ENCODE measurements at places on chromosomes 3 and 15.
A peak's percentile ranks its signal among the peaks of the same experiment; 100 is the strongest.

DNA sequence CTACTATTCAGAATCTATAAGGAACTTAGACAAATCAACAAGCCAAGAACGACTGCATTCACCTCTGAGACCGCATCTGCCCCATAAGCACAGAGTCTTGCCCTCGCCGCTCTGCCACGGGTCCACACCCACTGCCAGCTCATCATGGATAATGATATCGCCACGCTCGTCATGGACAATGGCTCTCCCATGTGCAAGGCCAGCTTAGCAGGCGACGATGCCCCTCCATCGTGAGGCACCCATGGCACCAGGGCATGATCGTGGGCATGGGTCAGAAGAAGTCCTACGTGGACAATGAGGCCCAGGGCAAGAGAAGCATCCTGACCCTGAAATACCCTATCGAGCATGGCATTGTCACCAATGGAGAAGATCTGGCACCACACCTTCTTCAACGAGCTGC is 92.1 kb upstream of the FXR1 start:
- no peak for DNase-seq

DNA sequence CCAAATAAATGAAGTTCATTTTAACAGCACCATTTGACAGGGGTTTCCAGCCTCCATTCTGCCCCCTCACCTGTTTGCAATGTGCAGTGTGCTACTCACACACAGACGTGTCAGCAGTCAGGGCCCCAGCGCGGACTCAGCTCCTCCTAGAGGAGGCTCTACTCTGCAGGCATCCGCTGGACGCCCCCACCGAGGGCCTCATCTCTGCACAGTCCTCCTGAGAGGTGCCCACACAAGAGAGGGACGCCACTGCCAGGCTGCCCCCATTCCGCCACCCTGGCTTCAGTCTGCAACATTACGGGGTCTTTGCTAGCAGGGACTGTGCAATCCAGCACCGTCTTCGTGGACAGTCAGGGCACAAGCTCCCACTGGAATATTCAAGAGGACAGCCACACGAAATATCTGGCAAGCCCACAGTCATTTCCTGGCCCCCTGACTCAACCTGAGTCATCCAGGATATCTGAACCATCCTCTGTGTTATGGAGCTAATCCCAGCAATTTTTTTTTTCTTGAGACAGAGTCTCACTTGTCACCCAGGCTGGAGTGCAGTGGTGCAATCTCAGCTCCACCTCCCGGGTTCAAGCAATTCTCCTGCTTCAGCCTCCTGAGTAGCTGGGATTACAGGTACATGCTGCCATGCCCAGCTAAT is 255.0 kb downstream of the OCA2 start:
- DNase-seq = no peak

DNA sequence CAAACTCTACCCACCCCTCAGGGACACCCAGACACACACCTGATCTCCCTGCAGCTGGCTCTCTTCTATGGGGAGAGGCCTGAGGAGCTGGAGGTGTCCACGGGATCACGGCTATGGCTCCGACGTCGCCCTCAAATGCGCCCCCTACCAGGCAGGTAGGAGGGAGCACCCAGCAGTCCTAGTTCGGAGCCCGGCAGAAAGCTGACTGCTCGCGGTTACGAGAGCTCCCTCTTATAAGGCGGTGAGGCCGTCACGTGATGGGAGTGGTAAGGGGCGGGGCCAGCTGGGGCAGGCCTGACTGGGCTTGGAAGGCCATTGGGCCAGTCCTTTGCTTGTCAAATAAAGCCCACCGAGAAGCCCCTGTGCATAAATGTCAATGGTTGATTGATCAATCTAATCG is at the start of gene PRR20G:
TSS of gene PRR20G (minus strand) at position 207 of the 400 bp plus-strand sequence. CDS start 681 bp downstream, outside the sequence.
- no peak for DNase-seq

GRCh38 chr15:47412136-47412535 is 305.2 kb upstream of the SEMA6D start:
- no peak for DNase-seq

- DNase-seq = no peak
Observed at GRCh38 chr3:101230618-101231017, 89.8 kb downstream of the IMPG2 start.

- DNase-seq = no peak
Observed at GRCh38 chr3:189698811-189699210, 67.6 kb downstream of the TP63 start.

DNA sequence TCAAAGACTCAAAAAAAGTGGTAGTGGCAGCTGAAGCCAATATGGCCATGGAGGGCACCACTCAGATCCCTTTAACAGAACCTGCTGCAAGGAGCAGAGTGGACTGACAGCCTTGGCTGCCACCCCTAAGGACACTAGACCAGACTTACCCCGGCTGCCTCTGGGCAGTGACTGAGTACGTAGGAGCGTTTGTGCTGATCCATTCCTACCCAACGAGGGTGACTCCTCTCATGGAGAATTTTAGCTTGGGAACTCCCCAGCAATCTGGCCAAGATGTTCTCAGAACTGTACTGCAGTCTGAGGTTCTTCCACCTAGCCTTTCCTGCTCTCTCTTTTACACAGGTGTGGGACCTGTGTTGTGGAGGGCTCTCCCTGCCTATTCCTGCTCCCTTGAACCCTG is 22.1 kb downstream of the CLEC3B start:
- DNase-seq = no peak

DNA sequence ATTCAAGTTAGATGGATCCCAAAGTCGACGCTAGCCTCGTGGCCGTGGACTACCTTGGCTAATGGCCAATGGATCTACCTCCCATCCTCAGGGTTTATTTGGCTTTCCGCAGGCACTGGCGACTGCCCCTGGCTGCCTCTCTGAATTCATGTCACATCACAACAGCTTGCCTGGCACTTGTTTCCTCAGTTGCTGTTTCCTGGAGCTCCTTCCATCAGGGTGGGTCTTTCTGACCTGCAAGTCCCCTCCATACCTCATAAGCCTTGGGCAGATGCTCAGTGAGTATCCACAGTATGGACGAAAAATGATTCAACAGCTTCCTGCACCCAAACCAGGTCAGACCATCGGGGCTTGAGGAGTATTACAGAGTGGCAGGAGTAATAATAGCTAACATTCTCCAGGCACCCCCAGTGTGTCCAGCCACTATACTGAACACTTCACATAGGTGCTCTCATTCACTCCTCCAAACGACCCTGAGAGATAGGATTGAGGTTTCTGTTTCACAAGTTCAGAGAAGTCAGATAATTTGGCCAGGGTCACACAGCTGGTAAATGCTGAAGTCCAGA is 311.5 kb downstream of the TLE3 start:
- no peak for DNase-seq

DNA sequence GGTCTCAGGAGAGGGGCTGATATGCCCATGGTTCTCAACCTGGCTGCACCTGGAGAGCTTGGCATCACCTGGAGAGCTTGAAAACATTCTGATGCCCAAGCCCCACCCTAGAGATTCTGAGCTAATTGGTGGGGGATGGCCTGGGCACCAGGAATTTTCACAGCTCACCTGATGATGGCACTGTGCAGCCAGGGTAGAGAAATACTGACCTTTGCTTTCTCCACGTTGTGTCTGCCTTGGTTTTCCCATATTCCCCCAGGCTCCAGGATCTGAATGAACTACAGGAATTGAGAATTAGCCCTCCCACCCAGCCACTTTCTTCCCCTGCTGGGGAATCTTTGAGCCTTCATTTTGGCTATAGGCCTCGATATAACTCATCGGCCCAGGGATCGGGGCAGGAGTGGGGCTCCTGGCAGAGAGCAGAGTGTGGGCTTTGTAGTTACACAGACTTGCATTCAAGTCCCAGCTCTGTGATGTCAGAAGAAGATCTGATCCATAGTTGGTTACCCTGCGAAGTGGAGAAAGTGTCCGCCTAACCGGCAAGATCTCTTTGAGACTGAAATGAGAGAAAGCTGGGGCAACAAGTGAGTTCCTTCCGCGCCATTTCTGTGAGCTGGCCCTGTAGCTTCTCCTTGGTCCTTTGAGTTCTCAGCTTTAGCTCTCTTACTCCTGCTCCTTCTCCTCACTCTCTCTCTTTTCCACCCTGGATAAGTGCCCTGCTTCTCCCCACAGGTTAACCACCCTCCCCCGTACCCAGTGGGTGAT is 33.1 kb upstream of the UBE2Q2 start:
- peak; percentile 66 for DNase-seq

DNA sequence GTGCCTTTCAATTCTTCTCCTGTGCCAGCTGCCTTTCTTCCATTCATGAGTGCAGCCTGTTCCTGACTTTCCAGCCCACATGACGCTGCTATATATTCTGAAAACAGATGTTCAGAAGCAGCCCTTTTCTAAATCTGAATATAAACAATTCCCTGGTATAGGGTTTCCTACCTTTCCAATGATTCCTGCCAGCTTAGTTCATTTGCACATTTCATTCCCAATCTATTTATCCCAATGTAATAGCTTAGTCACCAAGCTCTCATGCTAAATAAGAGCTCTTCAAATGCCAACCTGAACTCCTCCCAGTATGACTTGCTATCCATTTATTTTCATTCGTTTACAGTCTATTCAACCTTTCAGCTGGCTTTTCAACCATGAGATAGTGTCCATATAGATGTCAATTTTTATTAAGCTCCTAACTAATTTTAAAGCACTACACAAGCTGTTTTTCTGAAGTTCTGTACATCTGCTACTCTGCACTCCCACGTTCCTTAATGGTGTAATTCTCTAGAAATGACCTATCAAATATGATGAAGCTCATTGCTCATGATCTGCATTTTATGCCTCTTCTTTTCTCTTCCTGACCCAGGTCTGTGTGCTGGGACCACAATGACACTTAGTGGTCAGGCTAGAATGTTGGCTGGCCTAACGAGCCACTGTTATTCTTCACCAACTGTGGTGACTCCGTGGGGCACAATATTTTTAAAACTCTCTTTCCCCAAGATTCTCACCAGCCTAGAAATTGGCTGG is 605.0 kb upstream of the TBL1XR1 start:
- no peak for DNase-seq

DNA sequence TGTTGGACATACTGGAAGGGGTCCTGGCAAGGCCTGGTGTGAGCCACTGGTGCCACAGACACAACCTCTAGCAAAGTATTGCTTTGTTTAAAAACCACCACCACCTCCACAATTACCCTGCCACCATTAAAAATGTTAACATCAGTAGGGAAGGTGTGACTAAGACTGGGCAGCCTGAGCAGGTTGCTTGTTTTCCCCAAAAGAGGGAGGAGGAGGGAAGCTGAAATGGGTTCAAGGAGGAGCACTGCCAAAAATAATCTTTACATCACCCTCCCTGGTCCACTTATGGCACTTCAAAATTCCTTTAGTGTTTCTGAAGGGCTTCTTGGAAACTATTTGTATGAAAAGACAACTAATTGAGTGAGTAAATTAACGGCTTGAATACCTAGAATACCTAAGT is 99.8 kb upstream of the FGF7 start:
- DNase-seq = no peak

DNA sequence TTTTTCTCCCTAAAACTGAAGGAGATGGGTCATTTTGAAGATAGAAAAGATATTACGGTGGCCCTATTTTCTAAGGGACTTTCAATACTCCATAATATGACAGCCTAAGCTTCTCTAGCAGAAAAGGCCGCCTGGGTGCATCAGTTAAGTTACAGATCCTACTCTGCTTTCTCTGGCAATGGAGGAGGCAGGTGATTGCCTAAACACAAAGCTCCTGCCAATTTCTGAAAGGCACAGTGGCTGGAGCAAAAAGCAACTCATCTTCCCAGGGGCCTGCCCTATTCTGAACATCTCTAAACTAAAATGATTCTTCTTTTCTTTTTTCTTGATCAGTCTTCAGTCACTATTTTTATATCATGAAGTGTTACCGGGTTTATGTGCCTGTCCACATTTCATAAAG is 276.7 kb downstream of the CNTN4 start:
- no peak for DNase-seq

- no peak for DNase-seq
Observed at GRCh38 chr3:48945432-48945831, 26.8 kb downstream of the ARIH2 start.

DNA sequence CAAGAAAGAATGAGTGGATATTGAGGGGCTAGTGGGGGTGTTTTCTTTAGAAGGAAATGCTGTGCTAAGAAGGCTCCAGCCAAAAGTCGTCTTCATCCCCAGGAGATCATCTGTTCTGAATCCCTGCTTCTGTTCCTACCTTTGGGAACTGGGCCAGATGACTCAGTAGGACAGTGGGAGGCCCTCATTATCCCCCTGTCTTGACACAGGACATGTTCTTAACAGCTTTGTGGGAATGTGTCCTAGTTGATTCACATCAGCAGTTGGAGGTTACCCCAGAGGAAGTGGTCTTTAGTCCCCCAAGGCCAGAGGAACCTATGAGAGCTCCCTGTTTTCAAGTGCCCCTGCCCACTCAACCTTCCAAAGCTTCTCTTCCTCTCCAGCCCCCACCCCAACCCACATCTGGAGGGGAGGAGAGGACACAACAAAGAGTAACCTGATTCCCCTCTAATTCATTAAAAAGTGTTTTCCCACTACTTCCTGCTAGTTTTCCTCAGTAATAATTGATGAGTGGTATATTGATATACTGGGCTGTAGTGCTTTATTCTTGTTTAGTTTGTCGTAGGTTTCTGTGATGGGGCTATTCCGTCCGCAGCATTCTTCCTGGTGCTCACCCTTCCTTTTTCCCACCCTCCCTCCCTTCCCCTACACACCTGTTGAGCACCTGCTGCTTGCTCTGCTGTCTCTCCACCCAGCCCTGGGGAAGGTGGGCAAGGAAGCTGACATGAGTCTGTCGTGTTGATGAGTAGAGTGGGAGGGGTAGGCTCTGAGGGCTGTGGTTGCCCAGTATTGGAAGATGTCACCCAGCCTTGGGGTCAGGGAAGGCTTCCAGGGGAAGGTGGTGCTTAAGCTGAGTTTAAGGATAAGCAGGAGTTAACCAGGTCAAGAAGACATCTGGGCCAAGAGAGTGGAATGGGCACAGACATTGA is 9.3 kb downstream of the PXYLP1 start:
- no peak for DNase-seq

GRCh38 chr15:57671636-57672035 is 34.9 kb upstream of the POLR2M start:
- no peak for DNase-seq

GRCh38 chr3:112047264-112047663 is 12.7 kb downstream of the TMPRSS7 start:
- DNase-seq = no peak

GRCh38 chr3:52444860-52445793 is at the start of gene SEMA3G:
TSS of gene SEMA3G (minus strand) at chr3:52445103. CDS start at chr3:52445027, 76 bp downstream.
- peak; percentile 76 for DNase-seq

- DNase-seq = peak; percentile 85
Observed at GRCh38 chr3:51568036-51568435, 29.5 kb downstream of the RAD54L2 start.

DNA sequence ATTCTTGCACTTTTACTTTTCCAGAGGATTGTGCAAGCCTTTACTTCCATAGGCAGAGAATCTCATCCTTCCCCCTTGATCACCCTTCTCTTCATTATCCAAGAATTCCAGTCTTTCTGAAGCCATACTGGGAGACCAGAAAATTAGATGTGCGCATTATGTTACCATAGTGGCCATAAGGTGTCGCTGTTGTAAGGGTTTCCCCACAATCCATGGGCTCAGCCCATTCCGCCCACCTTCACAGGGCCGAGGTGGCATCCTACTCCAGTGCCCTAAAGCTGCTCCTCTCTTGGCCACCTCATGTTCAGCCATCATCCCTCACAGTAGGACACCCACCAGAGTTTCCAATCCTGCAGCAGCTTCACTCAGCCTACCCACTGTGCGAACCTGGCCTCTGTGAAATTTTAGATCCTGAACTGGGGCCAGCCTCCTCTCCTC is 35.0 kb downstream of the CTSH start:
- DNase-seq = peak; percentile 76

- no peak for DNase-seq
Observed at GRCh38 chr3:116815831-116816588, 106.4 kb downstream of the TUSC7 start.

All from KBM-7 (cell line).